ENCODE measurements at places on chromosomes 2 and 18. TPM values are rescaled to one million over a fixed set of nuclear protein-coding genes. Genes with fewer than 3 reads are reported as not detected.

LDAH gene
- total RNA-seq = 25.7 TPM

SERPINB7 gene
- total RNA-seq = not detected

CCBE1 gene
- total RNA-seq = 0.84 TPM

ADCYAP1 gene
- total RNA-seq = not detected

EVX2 gene
- total RNA-seq = not detected

C2orf81 gene
- 6.5 TPM for total RNA-seq

DLGAP1 gene
- total RNA-seq = 0.39 TPM

ORMDL1 gene
- 32.7 TPM for total RNA-seq

COMMD1 gene
- total RNA-seq = 16.1 TPM

CARF gene
- 4.2 TPM for total RNA-seq

SLC19A3 gene
- not detected for total RNA-seq

Measured in HCT116 (cell line).